ENCODE measurements at places on chromosomes 13 and 19.

- no peak for DNase-seq
Measured at GRCh38 chr19:3813473-3814392, 27.6 kb upstream of the MATK start.

GRCh38 chr13:30824651-30825050, 81.4 kb upstream of the MEDAG start:
- DNase-seq = no peak

DNA sequence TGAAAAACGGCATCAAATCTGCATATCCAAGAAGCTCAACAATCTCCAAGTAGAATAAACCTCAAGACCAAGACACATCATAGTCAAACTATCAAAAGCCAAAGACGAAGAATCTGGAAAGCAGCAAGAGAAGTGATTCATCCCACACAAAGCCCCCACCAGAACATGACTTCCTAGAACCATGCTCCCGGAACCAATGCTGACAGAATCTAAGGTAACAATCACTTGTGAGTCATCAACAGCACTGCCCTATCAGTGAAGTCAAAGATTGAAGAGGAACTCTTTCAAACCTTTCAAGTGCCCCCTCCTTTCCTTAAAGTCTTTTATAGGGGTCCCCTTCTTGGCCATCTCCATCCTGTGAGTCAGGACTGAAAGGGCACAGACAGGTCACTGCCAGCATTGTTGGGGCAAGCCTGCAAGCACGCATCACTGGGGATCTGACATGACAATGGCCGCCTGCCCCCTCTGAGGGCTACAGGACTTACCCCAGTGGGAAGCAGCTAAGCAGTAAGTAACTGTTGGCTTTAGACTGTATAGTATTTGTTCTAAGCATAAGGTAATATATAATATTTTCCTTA, at the start of gene CCDC70:
TSS of gene CCDC70 (plus strand) at position 247 of the 578 bp plus-strand sequence. CDS start 3,443 bp downstream, outside the sequence.
- DNase-seq = no peak

DNA sequence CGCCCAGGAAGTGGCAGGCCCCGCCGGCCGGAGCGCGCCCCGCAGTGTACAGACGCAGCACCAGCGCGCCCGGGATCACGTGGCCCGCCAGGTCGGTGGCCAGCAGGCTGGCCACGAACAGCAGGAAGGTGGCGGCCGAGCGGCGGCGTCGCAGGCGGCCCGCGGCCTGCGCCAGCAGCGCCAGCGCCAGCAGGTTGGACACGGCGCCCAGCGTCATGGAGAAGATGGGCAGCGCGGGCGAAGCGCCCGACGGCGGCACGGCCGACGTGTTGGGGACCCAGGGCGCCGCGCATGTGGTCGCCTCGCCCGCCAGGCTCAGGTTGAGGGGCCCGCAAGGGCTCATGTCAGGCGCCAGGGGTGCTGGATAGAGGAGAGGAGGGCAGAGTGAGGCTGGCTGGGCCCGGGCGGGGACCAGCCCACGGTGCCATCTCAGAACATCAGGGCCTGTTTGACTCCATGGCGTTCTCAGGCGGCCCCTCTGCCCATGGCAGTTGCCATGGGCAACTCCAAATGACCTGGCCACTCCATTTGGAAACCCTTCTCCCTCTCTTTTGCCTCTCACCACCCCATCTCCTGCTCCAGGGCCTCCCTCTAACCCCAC, 1.1 kb downstream of the PTGER1 start:
- no peak for DNase-seq

GRCh38 chr19:6109947-6110346, 353 bp downstream of the RFX2 start:
- DNase-seq = no peak

GRCh38 chr13:23609414-23609760, 39.2 kb downstream of the TNFRSF19 start:
- DNase-seq = no peak

GRCh38 chr19:29552454-29553280, 26.9 kb downstream of the VSTM2B start:
- DNase-seq = no peak

DNA sequence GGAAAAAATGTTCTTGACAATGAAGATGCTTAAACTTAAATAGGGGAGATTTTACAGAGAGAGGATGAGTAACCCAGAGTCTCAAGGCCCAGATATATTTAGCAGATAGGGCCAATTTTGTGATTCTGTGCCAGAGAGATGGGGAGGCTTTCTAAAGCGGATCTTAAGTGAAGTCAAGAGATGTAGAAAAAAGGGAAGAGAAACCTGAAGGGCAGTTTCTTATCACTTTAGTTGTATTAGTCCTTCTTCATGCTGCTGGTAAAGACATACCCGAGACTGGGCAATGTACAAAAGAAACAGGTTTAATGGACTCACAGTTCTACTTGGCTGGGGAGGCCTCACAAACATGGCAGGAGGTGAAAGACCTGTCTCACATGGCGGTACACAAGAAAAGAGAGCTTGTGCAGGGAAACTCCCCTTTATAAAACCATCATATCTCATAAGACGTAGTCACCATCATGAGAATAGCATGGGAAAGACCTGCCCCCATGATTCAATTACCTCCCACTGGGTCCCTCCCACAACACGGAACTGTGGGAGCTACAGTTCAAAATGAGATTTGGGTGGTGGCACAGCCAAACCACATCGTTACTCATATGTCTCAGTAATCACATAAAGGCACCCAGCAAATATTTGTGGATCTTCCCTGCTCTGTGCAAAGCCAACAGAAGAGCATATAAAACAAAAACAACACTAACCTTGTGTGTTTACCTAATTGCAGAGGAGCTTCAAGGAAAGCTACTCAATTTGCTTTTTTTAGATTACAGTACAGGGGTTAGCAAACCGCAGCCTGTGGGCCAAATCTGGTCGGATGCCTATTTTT, 102.6 kb upstream of the MYCBP2 start:
- no peak for DNase-seq

DNA sequence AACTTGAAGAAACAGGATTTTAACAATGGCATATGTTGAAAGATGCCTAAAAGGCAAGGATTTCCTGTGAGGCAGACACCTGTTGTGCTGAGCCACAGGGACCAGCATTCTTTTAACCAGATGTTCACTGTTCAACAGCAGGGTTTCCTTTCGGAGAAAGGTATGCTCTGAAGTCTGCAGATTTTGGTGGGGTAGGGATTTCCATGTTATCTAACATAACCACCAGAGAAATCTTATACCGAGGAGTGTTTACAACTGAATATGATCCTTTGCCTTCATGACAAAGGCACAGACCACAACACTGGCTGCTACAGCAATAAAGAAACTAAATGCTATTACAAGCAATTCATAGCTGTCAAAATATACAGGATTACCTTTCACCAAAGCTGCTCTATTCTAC, 48.1 kb downstream of the MPHOSPH8 start:
- no peak for DNase-seq

DNA sequence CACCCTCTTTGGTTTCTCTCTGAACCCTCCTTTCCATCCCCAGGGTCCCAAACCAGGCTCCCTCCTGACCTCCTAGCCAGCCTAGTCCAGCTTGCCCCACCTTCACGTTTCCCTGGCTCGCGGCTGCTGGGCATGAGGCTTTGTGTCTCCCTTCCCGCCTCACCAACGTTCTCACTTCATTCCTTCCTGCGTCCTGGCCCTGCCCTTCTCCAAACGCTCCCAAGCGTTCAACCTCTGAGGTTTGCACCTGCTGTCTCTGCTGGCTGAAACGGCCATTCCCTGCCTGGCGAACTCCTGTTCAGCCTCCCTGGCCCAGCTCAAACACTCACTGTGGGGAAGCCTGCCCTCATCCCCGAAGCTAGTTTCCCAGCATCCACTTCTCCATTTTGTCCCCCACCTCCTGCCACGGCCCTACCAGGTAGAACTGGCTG, 12.4 kb downstream of the EPS8L1 start:
- no peak for DNase-seq

DNA sequence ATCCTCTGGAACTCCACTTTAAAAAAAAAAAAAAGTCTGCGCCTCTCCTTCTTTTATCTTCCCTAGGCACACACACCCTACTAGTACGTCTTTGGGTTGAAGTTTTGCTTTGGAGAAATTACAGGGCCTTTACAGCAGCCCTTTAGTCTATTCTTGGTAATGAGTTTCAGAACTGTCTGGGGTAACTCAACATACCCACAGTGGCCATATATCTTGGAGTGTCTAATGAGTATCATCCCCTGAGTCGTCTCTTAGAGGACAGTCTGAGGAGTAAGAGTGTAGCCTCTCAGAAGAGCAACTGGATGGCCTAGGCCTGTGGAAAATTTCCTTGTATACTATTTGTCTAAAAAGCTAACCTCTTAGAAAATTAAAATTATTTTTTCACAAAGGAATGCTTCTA, 6.1 kb upstream of the ZNF681 start:
- DNase-seq = no peak

DNA sequence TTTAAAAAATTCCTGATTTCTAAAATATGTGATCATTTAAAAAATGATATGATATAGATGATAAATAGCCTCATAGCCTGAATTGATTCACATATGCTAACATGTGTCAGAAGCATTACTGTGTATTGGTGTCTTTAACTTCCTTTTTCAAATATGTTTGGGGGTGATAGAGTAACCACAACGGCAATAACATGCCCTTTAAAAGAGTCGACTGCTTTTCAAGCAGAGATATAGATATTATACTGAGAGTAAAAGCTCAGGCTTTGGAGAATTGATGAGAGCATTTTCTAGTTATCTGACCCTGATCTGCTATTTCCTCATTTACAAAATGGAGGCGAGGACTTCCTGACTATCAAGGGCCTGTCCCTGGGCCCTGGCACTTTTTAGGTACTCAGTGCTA, 260.5 kb downstream of the DCT start:
- DNase-seq = no peak

DNA sequence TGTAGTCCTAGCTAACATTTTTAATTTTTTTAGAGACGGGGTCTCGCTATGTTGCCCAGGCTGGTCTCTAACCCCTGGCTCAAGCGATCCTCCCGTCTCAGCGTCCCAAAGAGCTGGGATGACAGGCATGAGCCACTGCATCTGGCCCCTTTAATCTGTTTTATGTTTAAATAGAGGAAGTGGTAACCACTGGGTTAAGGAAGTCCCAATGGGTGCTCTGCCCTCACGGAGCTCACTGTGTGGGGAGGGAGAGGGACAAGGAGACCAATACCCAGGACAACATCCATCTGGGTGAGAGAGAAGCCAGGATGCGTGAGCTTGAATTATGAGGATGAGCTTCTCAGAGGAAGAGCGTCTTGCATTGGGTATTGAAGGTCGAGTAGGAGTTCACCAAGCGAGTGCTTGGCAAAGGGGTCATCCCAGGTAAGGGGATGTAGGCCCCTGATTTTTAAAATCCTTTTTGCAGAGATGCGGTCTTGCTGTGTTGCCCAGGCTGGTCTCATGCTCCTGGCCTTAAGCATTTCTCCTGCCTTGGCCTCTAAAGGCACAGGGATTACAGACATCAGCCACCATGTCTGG, 13.8 kb downstream of the YJU2 start:
- DNase-seq = no peak

- no peak for DNase-seq
Measured at GRCh38 chr13:74920920-74921319, 561.0 kb downstream of the TBC1D4 start.

DNA sequence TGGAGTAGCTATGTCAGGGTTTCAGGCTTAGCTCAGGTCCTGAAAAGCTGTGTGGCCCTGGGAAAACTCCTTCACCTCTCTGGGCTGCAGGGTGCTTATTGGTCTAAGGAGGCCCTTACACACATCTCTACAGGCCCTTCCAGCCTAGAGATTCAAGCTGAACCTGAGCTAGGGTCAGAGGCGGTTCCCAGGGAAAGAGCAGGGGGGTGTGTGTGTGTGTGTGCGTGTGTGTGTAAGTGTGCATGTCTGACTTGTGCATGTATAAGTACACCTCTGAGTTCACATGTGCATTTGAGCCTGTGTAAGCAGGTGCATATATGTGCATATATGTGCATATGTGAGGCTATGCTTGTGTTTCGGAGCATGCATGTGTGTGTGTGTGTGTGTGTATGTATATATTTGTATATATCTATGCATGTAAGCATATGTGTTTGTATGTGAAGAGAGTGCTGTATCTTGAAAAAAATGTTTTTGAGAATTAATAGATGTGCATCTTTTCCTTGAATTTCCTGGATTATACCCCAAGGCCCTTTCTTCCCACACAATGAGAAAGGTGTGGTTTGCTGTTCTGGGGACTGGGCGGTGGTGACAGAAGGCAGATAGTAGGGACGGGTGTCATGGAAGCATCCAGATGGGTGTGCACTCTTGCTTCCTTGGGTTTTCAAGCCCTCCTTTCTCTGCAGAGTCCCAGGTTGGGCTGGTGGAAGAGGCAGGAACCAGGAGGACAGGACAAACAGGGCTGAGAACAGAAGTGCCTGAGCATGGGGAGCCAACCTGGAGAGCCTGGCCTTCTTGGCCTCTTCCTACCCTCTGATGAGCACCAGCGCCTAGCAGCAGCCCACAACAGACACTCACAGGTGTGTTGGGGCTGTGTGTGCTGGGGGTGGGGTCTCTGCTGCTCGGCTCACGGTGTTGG, 150.3 kb upstream of the TSHZ3 start:
- no peak for DNase-seq

GRCh38 chr19:30006207-30006606, 64.2 kb downstream of the URI1 start:
- no peak for DNase-seq

- no peak for DNase-seq
Measured at GRCh38 chr19:41921577-41922576, 6.4 kb downstream of the ERFL start.

Data from esophagus squamous epithelium (tissue), 5 donors.